ENCODE measurements at places on chromosomes 6 and 20. TPM values are rescaled to one million over a fixed set of nuclear protein-coding genes. Genes with fewer than 3 reads are reported as not detected.

DNA sequence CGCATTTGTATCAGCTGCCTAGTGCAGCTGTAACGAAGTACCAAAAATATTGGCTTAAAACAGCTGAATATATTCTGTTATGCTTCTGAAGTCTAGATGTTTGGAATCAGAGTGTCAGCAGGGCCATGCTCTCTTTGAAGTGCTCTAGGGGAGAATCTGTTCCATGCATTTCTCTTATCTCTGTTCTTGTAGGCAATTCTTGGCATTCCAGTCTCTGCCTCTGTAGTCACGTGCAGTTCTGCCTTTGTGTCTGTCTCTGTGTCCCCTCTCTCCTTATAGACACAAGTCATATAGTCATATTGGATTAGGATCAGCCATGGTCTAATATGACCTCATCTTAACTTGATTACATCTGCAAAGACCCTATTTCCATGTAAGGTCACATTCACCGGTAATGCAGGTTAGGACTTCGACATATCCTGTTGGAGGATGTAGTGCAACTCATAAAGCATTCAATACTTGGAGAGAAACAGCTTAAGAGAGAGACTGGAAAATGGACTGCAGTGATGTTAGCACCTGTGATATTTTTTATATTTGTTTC is 18.6 kb downstream of the FAM83B start:
- DNase-seq, result no peak

DNA sequence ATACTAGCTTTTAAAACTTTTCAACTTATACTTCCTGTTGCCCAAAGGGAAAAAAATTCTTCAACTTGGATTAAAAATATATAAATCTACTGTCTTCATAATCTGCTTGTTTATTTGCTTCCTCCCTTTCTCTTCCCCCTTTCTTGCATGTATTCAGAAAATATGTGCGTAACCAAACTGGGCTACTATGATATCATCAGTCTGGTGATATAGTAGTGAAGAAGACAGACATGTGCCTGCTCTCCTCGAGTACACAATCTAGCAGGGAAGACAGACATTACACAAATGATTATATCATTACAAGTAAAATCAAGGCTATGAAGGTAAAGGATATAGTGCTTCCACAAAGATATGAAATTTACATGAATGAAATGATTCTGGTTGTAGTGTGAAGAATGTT is 31.0 kb downstream of the IBTK start:
- DNase-seq, result no peak

DNA sequence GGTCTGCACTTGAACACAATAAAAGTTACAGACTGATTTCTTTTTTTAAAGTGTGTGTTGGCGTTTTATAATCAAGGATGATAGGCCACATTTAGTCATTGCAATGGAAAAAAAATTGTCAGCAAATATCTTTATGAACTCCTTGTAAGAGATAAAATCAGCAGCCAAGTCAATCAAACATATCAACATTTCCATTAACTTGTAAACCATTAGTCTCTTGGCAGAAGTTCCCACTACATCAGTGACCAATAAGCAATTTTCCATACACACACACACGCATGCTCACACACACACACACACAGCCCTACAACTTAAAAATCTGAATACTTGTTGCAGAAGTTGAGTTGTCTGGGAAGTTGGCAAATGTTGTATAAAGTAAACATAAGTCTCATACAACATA is 315.9 kb upstream of the KCNQ5 start:
- DNase-seq, result no peak

GGTLC1 gene
- not detected for total RNA-seq

DNA sequence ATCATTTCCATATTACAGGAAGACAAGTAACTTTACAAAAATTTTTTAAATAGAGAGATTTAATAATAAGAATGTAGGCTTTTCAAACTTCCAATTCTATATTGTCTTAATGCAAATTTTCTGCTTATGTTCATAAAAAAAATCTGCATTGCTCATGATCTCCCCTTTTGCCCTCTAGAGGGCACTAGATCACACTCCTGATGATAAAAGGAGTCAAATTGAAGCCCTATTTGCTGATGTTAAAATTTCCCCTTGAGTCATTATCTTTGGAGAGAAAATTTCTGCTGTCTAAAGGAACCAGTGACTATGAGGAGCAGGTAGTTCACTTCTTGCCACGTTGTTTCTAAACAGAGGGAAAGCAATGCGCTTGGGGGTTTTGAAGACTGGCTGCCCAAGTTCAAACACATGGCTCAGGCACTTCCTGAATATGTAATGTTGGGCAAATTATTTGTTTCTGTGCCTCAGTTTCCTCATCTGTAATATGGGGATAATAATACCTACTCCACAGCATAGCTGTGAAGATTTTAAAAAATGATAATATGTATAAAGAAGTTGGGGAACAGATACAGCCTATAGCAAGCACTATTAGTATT is 874.2 kb downstream of the TFAP2A start:
- DNase-seq, result peak; percentile 34

C6orf120 gene
- 64.4 TPM for total RNA-seq

GRCh38 chr6:56517155-56517745 is 125.4 kb downstream of the DST start:
- DNase-seq, result no peak

Measured in HT1080 (cell line).